ENCODE measurements at places on chromosomes 5 and 9. TPM values are rescaled to one million over a fixed set of nuclear protein-coding genes. Genes with fewer than 3 reads are reported as not detected.

GRCh38 chr5:142466195-142466971, 141.6 kb upstream of the SPRY4 start:
- DNase-seq = peak; percentile 42

GRCh38 chr9:38284039-38284575, 108.4 kb upstream of the ALDH1B1 start:
- DNase-seq = no peak

The PCDHB7 gene
- total RNA-seq = 6.9 TPM

- DNase-seq = no peak
Observed at GRCh38 chr5:157528036-157528632, 47.4 kb downstream of the ADAM19 start.

The C1QTNF3 gene
- 0.76 TPM for total RNA-seq

GRCh38 chr9:78552802-78553201, 255.9 kb downstream of the PSAT1 start:
- DNase-seq = no peak

All from H4 (cell line).